ENCODE measurements at places on chromosomes 4 and X.

DNA sequence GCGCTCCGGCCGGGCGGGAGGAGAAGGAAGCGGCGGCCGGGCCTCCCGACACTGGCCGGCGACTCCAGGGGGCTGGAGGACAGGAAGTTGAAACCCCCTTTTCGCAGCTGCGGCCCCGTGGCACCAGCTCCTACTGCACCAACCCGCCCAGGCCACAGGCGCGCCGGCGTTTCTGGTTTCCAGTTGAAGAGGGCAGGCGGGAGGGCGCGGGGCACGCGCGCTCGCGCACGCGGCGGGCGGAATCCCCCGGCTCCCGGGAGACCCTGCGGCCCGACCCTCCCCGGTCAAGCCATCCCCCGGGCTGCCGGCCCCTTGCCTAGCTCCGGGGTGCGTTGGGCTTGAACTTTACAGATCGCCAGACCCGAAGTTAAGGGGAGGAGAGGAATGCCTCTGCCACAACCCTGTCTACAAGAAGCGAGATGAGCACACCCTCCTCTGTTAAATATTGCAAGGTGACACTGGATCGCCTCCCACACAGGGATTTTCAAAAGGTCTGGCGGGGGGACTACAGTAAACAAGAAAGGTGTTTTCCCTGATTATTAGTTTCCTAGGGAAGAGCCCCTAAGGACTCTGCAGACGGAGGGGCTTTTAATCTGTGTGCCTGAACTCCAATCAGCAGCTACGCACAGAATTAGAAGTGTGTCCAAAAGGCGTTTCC lies 1.4 kb downstream of the ELOVL6 start:
- DNase-seq = no peak

DNA sequence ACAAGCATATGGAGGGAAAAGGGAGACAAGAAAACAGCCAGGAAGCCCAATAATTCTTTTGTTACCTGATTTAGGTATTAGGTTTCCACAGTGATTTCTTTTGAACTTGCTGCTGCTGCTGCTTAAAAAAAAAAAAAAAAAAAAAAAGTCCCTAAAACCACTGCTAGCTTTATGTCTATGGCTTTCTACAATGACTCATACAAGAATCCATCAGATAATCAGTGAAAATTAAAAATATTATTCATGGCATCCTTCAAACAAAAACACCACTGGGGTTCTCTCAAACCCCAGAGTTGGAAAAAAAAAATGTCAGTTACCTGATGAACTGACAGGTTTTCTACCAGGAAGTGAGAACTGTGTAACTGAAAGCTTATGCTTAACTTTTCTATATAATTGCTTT lies 14.3 kb downstream of the EPHA5 start:
- no peak for DNase-seq

- DNase-seq = no peak
Observed at GRCh38 chr4:683982-684622, 4.8 kb downstream of the SLC49A3 start.

DNA sequence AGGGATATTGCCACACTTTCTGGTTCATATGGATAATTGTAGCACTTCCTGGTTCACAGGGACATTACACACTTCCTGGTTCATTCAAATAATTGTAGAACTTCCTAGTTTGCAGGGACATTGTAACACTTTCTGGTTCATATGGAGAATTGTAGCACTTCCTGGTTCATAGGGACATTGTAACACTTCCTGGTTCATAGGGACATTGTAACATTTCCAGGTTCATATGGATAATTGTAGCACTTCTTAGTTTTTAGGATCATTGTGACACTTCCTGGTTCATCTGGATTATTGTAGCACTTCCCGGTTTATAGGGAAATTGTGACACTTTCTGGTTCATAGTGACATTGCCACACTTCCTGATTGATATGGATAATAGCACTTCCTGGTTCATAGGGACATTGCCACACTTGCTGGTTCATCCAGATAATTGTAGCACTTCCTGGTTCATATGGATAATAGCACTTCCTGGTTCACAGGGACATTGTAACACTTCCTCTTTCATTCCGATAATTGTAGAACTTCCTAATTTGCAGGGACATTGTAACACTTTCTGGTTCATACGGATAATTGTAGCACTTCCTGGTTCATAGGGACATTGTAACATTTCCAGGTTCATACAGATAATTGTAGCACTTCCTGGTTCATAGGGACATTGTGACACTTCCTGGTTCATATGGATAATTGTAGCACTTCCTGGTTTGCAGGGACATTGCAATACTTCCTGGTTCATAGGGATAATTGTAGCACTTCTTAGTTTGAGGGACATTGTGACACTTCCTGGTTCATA lies 59.2 kb upstream of the CD99 start:
- no peak for DNase-seq

GRCh38 chr4:74362347-74362746 lies 2.6 kb upstream of the EREG start:
- no peak for DNase-seq

- DNase-seq = no peak
Observed at GRCh38 chr4:110994781-110995180, 371.9 kb upstream of the PITX2 start.

DNA sequence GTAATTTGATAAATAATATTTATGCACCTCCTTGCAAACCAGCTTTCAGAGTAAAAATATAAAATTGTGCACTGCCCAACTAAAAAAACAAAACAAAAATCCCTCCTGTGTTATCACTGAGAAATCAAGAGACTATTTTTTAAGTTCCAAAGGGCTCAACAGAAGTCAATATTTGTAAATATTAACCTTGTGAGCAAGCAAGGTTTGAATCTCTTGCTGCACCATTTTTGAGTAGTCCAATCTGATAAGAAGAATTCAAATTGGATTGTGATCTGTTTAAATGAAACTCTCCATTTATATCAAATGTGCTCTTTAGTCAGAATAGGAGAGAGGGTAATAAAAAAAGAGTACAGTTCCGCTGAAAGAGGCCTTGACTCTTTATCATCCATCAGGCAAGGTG lies 520.2 kb downstream of the RAB28 start:
- DNase-seq = no peak

- DNase-seq = no peak
Observed at GRCh38 chr4:133157460-133158160, 8.5 kb downstream of the PCDH10 start.

DNA sequence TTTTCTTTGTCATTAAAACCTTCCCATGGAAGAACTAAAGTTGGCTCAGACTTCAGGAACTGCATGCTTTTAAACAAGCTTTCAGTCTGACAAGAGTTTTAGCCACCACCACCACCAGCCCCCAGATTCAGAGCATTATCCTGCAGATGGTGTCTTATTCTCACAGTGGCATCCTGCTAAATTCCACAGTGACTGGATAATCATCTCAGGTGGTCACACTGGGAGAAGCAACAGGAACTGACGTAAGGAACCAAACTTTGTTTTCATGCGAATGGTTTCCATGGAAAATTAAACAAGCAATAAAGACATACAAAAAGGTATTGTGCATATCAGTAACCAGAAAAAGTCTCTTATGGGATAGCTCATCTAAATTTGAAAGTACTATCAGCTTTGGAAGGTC lies 370.7 kb downstream of the FBXW7 start:
- DNase-seq = no peak

GRCh38 chrX:49054073-49054762 lies 4.6 kb upstream of the CCDC120 start:
- DNase-seq = no peak

GRCh38 chrX:109848461-109849050 lies 115.5 kb upstream of the ACSL4 start:
- no peak for DNase-seq

DNA sequence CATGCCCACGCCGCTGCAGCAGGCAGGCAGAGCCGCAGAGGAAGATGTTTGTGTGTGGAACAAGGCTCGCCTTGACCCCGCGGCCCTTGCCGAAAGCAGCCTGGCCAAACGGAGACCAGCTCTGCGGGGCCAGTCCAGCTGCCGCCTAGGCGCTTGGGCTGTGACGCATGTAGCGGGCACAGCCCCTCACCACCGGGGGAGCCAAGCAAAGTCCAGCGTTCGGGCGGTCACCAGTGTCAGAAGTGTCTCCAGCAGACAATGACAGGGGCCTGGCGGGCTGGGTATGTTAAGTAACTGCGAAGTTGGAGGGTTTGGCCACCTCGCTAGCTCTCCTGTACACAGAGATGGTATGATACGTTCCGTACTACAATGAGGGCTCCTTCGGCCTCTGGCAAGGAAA lies 1.3 kb downstream of the AMER1 start:
- DNase-seq = no peak

GRCh38 chr4:107757864-107758476 lies 37.9 kb upstream of the PAPSS1 start:
- no peak for DNase-seq

GRCh38 chrX:20664131-20664530 lies 397.4 kb upstream of the RPS6KA3 start:
- DNase-seq = no peak

DNA sequence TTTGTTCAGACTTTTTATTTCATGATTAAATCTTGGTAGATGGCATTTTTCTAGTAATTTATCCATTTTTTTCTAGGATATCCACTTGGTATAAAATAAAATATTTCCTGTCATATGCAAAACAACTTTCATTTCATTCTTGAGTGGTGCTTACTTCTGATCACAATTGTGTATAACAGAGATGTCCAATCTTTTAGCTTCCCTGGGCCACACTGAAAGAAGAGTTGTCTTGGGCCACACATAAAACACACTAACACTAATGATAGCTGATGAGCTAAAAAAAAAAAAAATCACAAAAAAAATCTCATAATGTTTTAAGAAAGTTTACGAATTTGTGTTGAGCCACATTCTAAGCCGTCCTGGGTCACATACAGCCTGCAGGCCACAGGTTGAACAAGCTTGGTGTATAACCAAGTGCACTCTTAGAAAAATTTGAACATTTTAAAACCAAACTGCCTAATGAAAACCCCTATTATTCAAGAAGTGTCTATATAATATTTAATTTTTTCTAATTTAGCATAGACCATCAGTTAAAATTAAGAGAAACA lies 41.3 kb upstream of the SPP1 start:
- DNase-seq = no peak

Measured in NCI-H2081 treated with DMSO at 0.1 percent for 48 hours (cell line).